ENCODE measurements at places on chromosomes 1 and 21.

DNA sequence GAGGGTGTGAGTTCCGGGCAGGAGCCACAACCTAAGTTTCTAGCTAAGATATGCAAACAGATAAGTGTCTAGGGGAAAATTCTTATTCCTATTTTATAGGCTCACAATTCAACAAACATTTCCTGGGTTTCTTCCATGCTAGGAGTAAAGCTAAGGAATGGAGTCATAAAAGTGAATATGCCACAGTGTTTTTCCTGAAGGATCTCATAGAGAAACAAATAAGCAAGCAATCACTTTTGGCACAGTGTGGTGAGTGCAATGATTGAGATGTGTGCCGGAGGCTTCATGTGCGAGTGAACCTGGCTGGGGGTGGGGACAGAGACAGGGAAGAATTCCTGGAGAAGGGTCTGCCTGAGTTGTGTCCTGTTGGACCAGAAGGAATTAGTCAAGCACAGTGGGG, 147.4 kb downstream of the TENT5C start:
- no peak for DNase-seq

DNA sequence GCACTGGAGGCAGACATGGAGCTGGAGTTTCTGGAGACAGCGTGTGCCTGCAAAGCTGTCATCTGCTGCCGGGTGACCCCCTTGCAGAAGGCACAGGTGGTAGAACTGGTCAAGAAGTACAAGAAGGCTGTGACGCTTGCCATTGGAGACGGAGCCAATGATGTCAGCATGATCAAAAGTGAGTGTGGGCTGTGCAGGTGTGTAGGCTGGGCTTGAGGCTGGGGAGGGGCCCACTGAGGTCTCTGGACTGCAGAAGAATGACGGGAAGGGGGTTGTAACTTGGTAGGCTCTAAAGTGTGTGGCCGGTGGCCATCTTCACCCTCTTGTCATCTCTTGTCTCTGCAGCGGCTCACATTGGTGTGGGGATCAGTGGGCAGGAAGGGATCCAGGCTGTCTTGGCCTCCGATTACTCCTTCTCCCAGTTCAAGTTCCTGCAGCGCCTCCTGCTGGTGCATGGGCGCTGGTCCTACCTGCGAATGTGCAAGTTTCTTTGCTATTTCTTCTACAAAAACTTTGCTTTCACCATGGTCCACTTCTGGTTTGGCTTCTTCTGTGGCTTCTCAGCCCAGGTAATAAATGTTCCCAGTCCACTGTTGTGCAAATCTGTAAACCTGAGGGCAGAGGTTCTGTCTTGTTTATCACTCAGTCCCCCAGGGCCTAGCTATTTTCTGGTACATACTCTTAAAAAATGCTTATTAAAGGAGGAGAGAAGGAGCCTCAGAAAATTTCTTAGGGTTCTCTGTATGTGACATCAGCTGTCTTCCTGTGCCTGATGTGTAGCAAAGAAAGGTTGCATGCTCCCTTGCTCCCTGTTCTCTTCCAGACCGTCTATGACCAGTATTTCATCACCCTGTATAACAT, 19.9 kb downstream of the ATP8B2 start:
- DNase-seq = no peak

- DNase-seq = no peak
These were observed 20.8 kb upstream of the LRRC3 start for GRCh38 chr21:44434568-44434925.

- DNase-seq = no peak
These were observed 17.1 kb upstream of the SCMH1 start for GRCh38 chr1:41259221-41259620.

- no peak for DNase-seq
These were observed 51.5 kb upstream of the ERRFI1 start for GRCh38 chr1:8077602-8078001.

GRCh38 chr1:178121883-178122282, 28.0 kb downstream of the RASAL2 start:
- no peak for DNase-seq
